ENCODE measurements at places on chromosomes 2 and 18.

DNA sequence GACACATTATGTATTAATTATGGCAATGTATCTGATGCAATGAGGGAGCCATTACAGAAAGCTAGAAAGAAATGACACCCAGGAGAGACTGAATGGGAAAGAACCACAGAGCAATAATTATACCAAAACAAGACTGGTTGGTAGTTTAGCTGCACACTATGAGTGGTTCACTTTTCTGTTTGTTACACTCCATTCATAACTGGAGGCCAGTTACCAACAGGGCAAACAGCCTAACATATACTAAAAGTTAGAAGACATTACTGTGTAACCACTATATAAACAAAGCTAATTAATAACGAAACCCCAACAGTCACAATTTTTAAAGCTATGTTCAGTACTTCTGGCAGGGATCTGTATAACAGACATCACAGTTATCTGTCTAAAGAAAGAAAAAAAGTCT lies 49.4 kb downstream of the NBAS start:
- DNase-seq = no peak

- no peak for DNase-seq
These were observed 220.1 kb downstream of the SEPTIN10 start for GRCh38 chr2:109393662-109393972.

GRCh38 chr2:11945139-11946126 lies 199.0 kb downstream of the LPIN1 start:
- no peak for DNase-seq

DNA sequence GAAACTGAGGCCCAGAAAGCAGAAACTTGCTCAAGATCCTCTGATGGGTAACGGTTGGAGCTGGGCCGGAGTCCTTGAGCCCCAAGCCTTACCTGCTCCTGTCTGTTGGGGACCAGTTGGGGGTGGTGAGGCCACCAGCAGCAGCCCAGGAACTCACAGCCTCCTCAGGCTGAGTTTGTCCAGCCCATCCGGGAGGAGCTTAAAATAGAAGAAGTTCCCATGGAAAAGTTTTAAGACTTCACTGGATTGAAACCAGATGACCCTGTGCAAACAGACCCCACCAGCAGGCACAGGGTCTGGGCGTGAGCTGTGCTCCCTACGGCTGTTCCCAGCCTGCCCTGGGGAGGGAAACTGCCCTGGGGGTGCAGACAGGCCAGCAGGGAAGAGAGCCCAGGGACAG lies 40.6 kb upstream of the FOSL2 start:
- no peak for DNase-seq

DNA sequence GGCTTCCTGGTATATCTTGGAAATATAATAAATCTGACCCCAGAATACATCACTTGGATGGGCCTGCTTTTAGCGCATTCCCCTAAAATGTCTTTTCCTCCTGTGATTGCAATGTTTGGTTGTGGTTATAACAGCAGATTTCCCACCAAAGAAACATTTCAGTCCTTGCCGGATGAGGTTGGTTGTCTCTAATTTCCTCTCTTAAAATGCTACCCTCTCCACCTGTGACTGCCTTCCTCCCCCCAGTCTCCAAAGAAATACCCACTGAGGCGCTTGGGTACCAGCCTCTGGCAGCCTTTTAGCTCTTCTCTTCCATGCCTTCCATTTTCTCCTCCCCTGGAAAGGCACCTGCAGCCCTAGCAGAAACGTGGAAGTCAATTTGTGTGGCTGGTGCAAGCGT lies 102.1 kb upstream of the SIX3 start:
- no peak for DNase-seq

DNA sequence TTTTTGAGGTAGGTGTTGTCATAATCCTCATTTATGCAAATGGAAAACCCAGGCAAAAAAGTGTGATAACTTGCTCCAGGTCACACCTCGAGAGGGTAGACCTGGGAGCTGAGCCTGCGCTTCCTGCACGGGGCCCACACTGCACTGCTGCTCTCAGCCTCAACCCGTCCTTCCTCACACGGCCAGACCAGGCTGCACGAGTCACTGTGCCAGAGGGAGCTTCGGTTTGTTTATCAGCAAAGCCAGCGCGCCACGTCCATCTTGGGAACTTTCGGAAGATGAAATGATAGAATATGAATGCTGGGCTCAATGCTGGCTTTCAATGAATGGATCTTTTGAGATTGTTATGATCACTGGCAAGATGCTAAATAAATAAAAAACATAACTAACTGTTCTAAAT lies 14.4 kb downstream of the COPS9 start:
- DNase-seq = no peak

GRCh38 chr2:193776988-193777387 lies 1582.3 kb upstream of the TMEFF2 start:
- DNase-seq = no peak

GRCh38 chr18:68152770-68153169 lies 562.1 kb downstream of the TMX3 start:
- no peak for DNase-seq

GRCh38 chr2:163556511-163556910 lies 179.3 kb downstream of the FIGN start:
- DNase-seq = no peak

DNA sequence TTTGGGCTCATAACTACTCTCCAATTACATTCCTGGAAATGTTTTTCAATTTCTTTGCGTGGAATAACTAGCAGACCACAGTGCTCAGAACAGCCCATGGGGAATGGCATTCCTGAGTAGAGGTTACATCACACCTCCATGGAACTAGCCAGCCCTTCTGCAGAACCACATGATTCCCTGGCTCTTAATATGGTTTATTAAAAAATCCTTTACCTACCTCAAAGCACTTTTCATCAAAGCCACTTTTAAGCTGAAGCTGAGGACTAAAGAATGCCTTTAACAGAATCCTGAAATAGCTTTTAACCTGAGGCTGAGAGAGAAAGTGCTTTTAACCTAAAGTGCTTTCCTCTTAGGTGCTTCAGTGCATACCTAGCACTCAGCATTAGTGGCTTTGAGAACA lies 376.3 kb downstream of the ARHGAP15 start:
- DNase-seq = no peak

GRCh38 chr2:109269706-109270504 lies 140.9 kb downstream of the SH3RF3 start:
- no peak for DNase-seq

- no peak for DNase-seq
These were observed 357.4 kb downstream of the RND3 start for GRCh38 chr2:150129921-150130575.

DNA sequence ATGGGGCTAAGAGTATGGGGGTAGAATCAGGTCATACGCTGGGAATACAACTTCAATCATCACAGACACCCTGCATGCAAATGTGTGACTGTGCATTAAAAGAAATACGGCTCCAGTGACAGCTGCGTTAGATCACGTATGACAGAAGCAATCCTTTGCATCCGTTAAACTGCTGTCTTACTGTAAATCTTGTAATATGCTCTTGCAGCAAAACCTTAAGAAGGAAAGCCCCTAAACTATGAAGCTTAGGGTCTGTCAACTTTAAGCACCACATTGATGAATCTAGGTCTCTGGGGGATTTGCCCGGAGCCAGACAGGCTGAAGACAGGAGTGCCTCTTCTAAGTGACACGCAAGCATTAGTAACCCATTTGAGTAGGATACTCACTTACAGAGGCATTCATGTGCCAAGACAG lies 84.7 kb upstream of the EML6 start:
- no peak for DNase-seq

DNA sequence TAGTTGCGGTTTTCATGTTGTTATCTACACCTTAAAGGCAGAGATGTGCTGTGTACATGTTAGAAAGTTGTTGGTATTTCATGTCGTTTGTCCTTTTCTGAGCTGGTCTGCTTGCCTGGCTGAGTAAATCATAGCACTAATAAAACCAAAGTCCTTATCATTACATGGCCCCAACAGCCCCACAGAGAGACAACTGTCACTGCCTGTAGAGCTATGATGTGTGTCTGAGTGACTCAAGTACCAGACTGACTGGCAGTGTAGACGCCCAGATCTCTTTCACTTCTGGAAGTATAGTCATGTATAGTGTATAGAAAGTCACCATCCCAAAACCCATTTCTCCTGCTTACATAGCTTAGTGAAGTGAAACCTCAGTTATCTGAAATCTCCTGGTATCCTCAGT lies 4.3 kb downstream of the SOCS6 start:
- no peak for DNase-seq

GRCh38 chr2:101398116-101398821 lies 11.0 kb upstream of the CREG2 start:
- DNase-seq = no peak

- DNase-seq = no peak
These were observed 170.1 kb downstream of the LAMA1 start for GRCh38 chr18:6947338-6948030.

- DNase-seq = no peak
These were observed 48.5 kb upstream of the DTNA start for GRCh38 chr18:34661464-34662087.

DNA sequence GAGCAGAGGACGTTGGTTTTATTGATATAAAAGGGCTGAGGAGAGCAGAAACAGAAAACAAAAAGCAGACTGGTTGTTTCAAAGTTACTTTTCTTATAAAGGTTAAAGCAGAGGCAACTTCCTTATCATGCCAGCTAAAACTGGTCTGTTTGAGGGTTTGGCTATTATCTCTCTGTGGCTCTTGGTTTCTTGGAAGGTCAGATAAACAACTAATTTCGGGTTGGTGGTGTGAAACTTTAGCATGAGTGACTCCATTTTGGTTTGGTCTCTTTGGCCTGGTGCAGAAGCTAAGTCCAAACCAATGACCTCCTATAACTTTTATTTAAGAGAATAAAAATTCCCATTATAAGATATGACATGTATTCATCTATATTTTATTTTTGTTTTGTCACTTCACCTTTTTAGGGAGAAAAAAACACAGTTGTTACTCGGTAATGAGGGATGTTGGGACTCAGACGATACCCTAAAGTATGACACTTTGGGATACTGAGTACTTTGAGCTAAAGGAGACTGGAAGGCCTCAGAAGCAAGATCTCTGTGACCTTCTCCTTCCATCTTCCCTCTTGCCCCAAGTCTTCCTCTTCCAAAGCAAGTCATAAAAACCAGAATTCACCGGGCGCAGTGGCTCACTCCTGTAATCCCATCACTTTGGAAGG lies 23.3 kb downstream of the TNFAIP6 start:
- no peak for DNase-seq

DNA sequence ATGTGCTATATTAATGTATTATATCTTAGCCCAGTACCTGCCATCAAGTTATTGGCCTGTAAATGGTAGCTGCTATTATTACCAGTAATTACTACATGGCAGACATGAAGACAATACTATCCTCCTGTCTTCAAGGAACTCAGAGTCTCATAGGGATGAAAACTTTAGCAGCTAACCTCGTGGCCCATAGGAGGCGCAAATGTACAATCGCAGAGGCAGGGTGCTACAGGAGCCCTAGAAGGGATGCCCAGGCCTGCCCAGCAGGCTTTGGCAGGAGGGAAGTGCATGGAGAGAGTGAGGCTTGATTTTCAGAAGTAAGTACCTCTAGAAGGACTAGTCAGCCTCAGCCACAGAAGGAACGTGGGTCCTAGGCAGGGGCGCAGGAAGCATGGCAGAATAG lies 44.7 kb upstream of the KIDINS220 start:
- DNase-seq = no peak

DNA sequence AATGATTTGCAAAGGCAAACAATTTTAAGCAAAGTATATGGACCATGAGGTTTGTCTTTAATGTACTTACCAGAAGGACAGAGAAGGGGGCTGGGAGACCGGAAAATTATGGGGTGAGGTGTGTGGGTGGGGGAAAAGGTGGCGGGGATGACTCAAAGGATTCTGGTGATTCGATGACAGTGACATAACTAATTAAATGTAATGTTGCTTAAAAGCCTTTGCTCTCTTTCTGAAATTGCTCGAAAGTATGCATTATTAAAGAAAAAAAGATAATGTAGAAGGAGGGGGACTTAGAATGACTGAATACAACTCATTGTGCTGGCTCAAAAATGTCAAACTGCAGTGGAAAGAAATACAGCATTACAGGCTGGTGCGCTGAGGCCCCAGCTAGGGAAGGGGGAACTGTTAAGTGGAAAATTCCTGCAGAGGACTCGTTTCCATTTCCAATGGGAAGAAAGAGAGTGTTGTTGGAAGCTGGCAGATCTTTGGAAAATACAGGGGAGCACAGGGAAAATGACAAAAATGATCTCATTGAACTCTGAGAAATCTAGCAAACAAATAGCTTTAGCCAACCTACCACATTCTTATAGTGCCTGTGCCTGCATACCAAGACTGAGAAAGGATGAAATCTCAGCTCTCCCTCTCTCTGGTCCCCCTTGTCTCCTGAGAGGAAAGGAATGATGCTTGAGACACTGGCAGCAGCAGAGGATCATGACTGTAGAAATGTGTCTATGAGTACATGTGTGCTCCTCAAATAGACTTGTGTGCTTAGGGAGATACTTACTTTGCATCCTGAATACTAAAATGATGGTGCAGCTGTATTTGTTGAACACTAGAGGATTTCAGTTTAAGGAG lies 632.4 kb downstream of the NYAP2 start:
- DNase-seq = no peak

DNA sequence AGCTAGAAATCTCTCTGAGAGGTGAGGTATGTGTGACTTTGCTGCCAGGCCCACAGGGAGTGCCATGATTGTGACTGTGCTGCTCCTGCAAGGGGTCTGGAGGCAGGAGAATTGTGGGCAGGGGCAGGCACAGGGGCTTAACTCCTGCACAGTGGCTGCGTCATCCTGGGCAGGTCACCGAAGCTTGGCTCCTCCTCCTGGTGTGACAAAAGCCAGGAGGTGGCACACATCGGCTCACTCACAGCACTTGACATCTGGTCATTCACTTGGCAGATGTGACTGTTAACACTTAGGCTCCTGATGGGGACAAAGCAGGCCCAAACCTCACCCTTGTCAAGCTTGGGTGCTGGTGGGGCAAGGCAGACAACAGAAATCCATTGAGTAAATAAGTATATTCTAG lies 36.4 kb upstream of the GLI2 start:
- no peak for DNase-seq

- DNase-seq = no peak
These were observed 139.6 kb upstream of the MYCN start for GRCh38 chr2:15800495-15801329.

DNA sequence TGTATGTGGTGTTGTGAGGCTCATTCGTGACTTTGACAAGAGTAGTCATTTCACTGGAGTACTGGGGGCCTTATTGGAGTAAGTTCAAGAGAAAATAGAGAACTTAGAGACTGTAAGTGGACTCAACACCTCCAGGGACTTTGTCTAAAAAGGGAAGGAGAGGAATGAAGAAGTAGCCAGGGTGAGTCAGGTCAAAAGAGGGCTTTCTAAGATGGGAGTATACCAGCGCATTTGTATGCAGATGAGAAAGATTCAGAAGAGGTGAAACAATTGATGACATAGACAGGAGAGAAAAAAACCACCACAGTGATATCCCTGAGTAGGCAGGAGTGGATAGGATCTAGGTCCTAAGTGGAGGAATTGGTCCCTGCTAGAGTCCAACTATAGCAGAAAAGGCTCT lies 246.8 kb downstream of the IKZF2 start:
- DNase-seq = no peak

Measured in stimulated activated CD4-positive, alpha-beta T cell treated with anti-CD3 and anti-CD28 coated beads, TNF-alpha, amount 100 ng/mL, for 1 hour (primary cell).